ENCODE measurements at places on chromosomes 6 and 20. TPM values are rescaled to one million over a fixed set of nuclear protein-coding genes. Genes with fewer than 3 reads are reported as not detected.

ZC3H12D gene
- total RNA-seq = 4.3 TPM

- DNase-seq = no peak
Measured at GRCh38 chr6:110951008-110951407, 7.5 kb upstream of the GTF3C6 start.

- DNase-seq = no peak
Measured at GRCh38 chr20:63064310-63064709, 57.5 kb upstream of the BHLHE23 start.

DNA sequence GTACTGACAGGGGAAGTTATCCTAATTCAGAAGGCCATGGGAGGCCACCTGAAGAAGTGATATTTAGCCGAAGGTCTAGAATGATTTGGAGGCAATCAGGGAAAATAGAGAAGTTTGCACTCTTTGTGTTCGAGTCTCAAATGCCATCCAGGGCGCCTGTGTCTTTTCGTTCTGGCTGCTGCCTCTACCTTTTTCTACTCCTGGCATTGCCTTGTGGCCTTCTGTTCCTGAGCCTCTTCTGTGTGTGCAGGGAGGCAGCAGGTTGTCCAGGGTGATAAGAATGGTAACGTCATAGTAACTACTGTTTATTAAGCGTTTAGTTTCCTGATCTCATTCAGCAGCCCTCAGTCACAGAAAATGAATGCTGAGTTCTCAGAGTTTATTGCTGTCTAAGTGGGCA is 252.1 kb downstream of the FARS2 start:
- no peak for DNase-seq

RBBP9 gene
- 10.8 TPM for total RNA-seq

DNA sequence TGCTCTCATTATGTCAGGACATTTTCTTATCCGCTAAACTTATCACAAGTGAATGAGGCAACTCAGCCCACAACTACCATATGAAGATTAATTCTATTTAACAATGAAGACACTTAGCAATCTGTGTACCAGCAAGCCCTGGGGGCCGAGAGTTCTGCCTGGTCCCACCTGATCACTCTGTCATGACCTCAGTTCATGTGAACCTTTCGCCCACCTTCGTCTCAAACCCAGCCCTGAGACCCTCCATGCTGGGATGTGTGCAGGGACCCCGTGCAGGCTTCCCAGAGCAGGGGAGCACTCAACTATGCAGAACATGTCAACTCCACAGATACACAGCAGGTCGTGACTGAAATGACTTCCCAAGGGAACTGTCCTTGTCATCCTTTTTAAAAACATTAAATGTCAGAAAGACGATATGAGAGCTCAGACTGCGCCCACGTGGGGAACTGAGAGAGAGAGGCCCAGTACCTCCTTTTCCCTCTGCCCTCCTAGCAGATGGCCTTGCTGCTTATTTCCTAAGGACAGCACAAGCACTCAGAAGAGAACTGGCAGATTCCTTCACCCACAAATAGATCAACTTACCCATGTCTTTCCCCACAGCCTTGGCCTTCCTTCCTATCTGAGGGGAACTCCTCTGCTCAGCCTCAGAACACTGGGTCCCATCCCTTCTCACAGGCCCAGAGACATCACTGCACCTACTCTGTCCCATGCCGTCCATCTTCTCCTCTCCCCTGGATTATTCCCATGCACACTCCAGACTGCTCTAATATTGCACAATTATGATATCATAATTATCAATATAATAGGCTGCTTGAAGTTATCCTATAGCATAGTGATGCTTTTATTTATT is 11.5 kb downstream of the ABHD12 start:
- no peak for DNase-seq

HCRTR2 gene
- total RNA-seq = not detected

DNA sequence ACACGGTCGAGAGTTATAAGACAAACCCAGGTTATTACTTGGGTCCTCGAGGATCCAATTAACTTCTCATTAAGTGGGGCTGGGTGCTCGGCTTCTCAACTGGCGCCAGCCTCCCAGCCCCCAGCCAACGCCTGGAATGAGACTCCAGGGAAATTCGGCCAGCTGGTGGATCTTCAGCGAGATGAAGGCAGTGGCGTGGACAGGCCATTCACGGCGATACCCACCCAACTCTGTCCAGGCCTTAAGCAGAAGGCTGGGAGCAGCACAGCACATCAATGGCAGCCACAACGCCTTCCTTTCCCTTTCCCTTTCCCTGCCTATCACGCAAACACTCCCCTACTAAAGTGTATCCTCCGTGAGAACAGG is 868 bp downstream of the METTL24 start:
- no peak for DNase-seq

PGBD1 gene
- 2.0 TPM for total RNA-seq

SLC13A3 gene
- total RNA-seq = 0.08 TPM

DNA sequence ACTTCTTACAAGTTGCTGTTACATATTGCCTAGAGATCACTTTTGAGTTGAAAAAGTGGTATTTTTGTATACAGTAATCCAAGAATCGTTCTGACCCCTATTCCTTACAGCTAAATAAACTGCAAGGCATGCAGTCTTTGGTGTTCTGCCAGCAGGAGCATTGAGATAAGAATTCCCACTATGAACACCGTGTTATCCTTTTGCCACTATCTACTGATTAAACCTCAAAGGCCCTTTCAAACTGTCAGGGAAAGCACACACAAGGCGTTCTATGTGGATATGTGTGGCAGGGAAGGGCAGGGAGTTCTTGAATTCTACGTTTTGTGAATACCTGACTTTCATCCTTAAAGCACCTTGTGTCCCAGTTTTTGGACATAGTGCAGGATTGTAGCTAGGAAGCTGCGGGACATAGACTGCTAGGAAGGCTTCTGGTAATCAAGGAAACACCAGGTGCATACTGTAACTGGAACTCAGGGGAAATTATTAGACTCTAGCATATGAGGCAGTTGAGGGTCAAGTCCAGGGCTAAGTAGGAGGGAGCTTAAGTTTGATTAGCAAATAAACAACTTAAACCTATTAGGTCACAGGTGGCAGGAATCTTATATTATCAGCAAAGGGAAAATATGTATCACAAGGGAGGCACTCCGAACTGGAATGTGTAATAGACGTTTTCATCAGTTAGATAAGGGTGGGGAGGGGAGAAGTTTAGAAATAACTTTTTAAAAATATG is 506.6 kb downstream of the RNF144B start:
- no peak for DNase-seq

DNA sequence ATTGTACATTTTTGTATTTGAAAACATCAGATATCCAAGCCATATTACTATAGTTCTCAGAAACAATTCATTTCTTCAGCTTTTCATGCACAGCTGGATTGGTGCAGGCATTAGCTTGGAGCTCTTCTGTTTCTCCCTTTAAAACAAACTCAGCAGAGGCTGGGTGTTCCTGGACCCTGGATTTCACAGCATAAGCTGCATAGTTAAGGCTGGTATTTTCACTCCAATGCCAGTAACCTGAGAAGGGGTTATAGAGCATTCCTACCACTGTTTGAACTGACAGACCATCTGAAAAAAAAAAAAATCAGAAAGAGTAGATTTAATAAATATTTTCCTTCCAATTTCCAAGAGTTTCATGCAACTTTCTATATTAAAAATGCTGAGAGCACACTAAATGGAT is 20.1 kb upstream of the FAXC start:
- DNase-seq = no peak

DNA sequence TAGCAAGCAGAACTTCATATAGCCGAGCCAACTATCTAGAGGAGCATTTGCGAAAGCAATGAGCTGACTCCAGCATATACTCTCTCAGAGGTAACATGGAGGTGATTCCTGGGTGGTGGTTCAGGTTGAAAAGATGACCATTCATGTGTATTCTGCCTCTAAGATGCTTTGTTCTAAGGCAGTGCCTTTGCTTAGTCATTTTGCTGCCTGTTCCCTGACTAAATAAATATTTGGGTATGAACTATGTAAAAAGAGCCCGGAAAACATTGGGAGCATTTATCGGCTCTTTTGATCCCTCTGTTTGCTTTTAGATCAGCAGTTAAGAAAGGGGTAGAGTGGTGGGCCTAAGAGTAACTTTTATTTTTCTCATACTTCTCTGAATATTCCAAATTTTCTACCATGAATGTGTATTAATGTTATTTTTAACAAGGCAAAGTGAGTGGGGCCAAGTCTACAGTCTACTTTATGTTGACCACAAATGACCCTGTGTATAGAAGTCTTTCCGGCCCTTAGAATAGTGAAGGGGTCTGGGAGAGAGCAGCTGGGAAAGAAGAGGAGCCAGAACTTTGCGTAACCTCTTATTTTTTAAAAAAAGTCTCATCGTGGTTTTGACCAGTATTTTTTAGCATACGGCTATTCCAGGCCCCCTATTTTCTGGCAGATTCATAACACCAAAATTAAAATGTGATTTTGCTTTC is 206.5 kb upstream of the EYA4 start:
- no peak for DNase-seq

DNA sequence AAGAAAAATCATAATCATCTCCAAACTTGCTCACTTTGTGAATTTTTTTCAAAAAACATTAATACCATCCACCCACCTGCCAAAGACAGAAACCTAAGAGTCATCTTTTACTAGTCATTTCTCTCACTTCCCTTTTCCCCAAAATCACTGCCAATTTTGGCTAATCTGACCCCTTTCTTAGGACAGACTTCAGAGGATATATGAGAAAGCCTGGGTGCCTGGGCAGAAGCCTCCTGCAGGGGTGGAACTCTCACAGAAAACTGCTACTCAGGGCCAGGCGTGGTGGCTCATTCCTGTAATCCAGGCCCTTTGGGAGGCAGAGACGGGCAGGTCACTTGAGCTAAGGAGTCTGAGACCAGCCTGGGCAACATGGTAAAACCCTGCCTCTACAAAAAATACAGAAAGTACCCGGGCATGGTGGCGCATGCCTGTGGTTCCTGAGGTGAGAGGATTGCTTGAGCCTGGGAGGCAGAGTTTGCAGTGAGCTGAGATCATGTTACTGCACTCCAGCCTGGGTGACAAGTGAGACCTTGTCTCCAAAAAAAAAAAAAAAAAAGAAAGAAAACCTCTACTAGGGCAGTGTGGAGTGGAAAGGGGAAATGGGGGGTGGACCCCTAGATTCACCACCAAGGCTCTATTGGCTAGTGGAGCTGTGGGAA is 3.8 kb downstream of the DEK start:
- DNase-seq = no peak

PRRT1 gene
- total RNA-seq = 0.90 TPM

GRCh38 chr6:73152556-73152955 is 72.7 kb downstream of the KHDC1L start:
- no peak for DNase-seq

DNA sequence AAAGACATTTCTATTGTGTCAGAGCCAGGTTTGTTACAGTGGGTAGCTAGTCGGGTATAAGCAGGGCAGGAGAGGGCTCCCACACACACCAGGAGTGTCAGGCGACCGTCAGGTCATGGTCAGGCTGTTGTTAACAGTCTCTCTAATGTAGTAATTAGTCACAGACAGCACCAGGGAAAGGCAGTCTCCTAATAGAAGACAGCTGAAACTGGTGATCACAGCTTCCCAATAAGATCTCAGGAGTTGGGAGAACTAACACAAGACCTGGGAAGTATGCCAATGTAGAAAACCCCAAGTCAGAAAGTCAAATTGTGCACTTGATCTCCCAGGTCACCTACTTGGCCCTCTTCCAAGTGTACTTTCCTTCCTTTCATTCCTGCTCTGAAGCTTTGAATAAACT is 53.0 kb upstream of the GPR6 start:
- no peak for DNase-seq

- no peak for DNase-seq
Measured at GRCh38 chr6:91672201-91672600, 1085.3 kb upstream of the MAP3K7 start.

GRCh38 chr6:147281895-147282565 is 77.8 kb downstream of the STXBP5 start:
- DNase-seq = no peak

- DNase-seq = no peak
Measured at GRCh38 chr6:112562301-112563231, 215.4 kb downstream of the RFPL4B start.

Measured in colonic mucosa (tissue), 4 donors.